ENCODE measurements at places on chromosomes 12 and 14. TPM values are rescaled to one million over a fixed set of nuclear protein-coding genes. Genes with fewer than 3 reads are reported as not detected.

FAM90A1 gene
- total RNA-seq, result 0.33 TPM

SLC5A8 gene
- not detected for total RNA-seq

NKX2-1 gene
- total RNA-seq, result not detected

APAF1 gene
- total RNA-seq, result 17.4 TPM

PIWIL1 gene
- total RNA-seq, result not detected

EAPP gene
- 49.2 TPM for total RNA-seq

TEX22 gene
- 1.4 TPM for total RNA-seq

RNFT2 gene
- total RNA-seq, result 14.7 TPM

DNA sequence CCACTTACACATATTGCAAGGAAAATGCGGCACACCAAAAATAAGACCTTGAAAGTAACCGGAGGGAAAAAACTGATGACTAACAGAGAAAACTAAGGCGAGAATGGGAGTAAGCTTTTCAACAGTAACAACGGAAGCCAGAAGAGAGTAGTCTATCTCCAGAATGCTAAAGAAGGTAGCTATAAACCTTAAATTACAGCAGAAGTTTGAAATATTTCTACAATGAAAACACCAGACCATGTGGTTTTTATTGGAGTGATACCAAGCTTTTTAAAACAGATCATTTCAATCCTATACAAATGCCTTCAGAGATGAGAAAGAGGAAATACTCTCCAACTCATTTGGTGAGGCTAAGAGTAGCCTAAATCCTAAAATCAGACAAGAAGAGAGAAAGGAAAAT, 209.5 kb downstream of the ANO6 start:
- H3K27ac ChIP-seq, result no peak overlapping the region
- no peak for DNase-seq
- H3K27me3 ChIP-seq, result no peaks in the 10 kb centered on the region
- peaks cover 46% of the 10 kb centered on the region for H3K36me3 ChIP-seq

DNA sequence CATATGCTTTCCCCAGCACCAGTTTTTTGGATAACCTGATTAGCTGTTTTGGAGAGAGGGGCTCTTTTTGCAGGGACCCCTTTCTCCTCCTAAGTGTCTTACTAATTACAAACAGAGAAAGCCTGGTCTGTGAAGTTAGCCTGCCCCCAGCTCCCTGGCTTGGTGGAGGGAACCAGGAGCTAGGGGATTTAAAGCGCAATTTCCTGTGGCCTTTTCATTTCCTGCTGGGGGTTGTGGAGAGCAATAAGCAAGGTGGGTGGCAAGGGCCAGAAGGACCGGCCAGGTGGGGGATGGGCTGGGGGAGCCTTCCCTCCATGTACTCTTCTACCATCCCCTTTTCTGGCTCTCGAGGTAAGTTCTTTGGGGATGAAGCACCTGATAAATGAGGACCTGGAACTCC, 4.1 kb upstream of the CISTR start:
- DNase-seq, result no peak
- H3K4me1 ChIP-seq, result peaks cover 11% of the 10 kb centered on the region
- H3K4me3 ChIP-seq, result no peak overlapping the region
- peaks cover 30% of the 10 kb centered on the region for H3K27me3 ChIP-seq
- no peaks in the 10 kb centered on the region for H3K36me3 ChIP-seq

- no peaks in the 10 kb centered on the region for H3K4me1 ChIP-seq
- no peaks in the 10 kb centered on the region for H3K27me3 ChIP-seq
- H3K27ac ChIP-seq, result no peak overlapping the region
- no peak for DNase-seq
Measured at GRCh38 chr12:85825746-85826145, 10.5 kb downstream of the RASSF9 start.

- DNase-seq, result no peak
- H3K27ac ChIP-seq, result no peak overlapping the region
- peaks cover 11% of the 10 kb centered on the region for H3K4me1 ChIP-seq
- H3K36me3 ChIP-seq, result no peaks in the 10 kb centered on the region
- H3K4me3 ChIP-seq, result no peak overlapping the region
- peaks cover 38% of the 10 kb centered on the region for H3K27me3 ChIP-seq
Measured at GRCh38 chr12:62931477-62931876, 3.5 kb downstream of the PPM1H start.

DNA sequence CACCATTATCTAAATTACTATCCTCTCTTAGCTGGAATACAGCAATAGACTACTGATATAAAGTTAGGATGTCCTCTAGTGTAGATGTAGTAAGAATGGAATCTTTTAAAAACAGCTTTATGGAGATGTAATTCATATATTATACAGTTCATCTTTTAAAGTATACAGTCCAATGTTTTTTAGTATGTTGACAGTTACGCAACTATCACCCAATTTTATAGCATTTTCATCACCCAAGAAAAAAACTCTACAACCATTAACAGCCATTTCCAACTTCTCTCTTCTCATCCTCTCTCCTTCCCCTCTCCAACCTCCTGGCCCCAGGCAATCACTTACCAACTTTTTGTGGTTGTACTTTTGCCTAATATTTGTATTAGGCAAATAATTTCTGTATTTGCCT, 22.6 kb downstream of the EPYC start:
- no peak overlapping the region for H3K27ac ChIP-seq
- no peaks in the 10 kb centered on the region for H3K36me3 ChIP-seq
- H3K4me1 ChIP-seq, result no peaks in the 10 kb centered on the region
- no peak for DNase-seq
- H3K4me3 ChIP-seq, result no peak overlapping the region
- H3K27me3 ChIP-seq, result peaks cover 4% of the 10 kb centered on the region

- DNase-seq, result no peak
- H3K36me3 ChIP-seq, result no peaks in the 10 kb centered on the region
- H3K27me3 ChIP-seq, result no peaks in the 10 kb centered on the region
- H3K4me3 ChIP-seq, result no peak overlapping the region
Measured at GRCh38 chr12:46917821-46918220, 92.0 kb upstream of the SLC38A4 start.

GRCh38 chr12:67377021-67377420, 107.9 kb downstream of the CAND1 start:
- DNase-seq, result no peak
- H3K4me3 ChIP-seq, result no peak overlapping the region
- peaks cover 2% of the 10 kb centered on the region for H3K36me3 ChIP-seq
- H3K27ac ChIP-seq, result no peak overlapping the region

- no peaks in the 10 kb centered on the region for H3K4me1 ChIP-seq
- no peak overlapping the region for H3K27ac ChIP-seq
- H3K27me3 ChIP-seq, result no peaks in the 10 kb centered on the region
- no peak for DNase-seq
Measured at GRCh38 chr14:75911883-75912282, 69.9 kb downstream of the TGFB3 start.

DNA sequence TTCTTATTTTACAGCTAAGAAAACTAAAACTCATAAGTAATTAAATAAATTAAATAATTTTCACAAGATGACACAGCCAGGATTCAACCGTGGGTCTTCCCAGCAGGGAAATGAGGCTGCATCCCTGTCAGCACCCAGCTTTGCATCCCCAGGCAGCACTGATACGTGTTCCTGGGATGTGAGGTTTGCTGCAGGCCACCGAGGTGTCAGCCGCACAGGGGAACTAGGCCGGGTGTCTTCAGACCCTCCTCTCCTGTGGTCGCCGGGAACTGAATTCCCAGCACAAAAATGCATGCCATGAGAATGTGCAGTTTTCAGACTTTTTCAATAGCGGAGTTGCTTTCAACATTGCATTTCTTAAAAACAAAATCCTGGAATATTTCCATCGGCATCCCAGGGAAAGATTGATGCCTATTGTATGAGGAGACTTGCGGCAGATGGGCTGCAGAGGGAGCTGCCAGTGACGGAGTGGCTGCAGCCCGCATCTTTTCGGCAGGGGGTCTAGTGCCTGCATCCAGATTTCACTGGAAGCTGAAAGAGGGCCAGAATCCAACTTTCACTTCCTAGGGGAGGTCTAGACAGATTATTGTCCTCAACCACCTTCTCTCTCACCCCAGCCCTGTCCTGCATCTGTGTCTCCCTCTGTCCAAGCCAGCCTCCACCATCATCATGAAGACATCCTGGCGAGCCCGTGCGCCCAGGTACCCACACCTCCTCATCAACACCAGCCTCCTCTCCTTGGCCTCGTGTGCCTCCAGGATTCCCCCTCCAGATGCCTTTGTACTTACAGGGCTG, 12.6 kb downstream of the LRTM2 start:
- DNase-seq, result no peak
- peaks cover 20% of the 10 kb centered on the region for H3K27me3 ChIP-seq
- no peaks in the 10 kb centered on the region for H3K4me1 ChIP-seq
- H3K4me3 ChIP-seq, result no peak overlapping the region
- no peaks in the 10 kb centered on the region for H3K36me3 ChIP-seq

- peak; percentile 69 for DNase-seq
- H3K36me3 ChIP-seq, result no peaks in the 10 kb centered on the region
- no peak overlapping the region for H3K27ac ChIP-seq
- no peaks in the 10 kb centered on the region for H3K27me3 ChIP-seq
Measured at GRCh38 chr12:104790296-104791125, 167.6 kb downstream of the SLC41A2 start.

DNA sequence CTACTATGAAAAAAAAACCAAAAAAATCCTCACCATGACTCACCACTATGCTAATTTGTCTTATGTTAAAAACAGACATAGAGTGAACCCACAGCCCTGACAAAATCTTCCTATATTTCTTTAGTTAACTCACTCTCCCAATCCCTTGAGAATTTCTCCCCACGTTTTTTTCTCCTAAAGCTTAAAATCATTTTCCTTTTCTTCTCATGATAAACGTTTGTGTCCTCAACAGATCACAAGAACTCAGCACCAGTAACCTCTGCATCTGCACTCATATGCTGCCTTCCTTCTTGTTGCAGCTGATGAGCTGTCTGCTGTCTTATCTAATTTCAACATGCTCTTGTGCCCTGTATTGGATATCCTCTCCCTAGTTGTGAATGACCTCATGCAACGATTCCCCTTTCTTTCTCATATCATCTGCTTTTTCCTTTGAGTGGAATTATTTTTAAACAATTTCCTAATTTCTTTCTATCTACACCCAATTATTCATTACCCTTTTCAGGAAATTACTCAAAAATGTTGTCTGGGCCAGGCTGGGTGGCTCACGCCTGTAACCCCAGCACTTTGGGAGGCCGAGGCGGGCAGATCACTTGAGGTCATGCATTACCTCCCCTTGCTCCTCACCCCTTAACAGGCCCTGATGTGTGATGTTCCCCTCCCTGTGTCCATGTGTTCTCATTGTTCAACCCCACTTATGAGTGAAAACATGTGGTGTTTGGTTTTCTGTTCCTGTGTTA, 427.5 kb upstream of the MGAT4C start:
- H3K36me3 ChIP-seq, result no peaks in the 10 kb centered on the region
- no peaks in the 10 kb centered on the region for H3K4me1 ChIP-seq
- H3K4me3 ChIP-seq, result no peak overlapping the region

DNA sequence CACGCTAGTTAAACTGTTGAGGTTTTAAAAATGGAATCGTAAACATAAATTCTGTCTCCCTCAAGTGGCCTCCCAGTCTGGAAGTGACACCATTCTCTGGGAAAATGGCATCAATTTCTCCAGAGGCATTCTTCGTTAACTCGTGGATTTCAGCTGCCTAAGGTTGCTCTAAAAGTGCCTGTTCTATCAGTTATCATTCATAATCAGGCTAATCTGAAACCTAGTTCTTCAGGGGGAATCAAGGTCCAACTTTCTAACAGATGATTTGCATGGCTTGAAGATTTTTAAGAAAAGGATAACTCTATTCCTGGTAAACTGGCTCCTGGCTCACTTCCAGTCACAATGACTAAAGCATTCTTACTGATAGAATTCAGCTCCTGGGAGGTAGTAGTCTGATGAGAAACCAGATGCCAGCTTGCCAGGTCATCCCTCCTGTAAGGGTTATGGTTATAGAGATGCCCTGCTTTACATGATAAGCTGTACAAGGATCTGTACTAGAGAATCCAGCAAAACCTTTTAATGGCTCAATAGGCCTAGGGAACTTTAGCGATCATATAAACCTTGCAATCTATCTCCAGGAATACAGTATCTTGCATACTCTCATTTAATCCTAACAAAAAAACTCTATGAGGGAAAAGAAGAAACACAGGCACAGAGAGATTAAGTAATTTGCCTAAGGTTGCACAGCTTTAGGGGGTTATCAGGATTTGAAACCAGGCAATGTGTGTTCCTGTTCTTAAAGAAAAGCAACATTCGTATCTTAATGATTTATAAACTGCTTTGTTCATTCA, 1.5 kb downstream of the L3HYPDH start:
- H3K4me3 ChIP-seq, result peak overlapping the region; percentile 92
- peak overlapping the region; percentile 73 for H3K27ac ChIP-seq
- DNase-seq, result no peak

DNA sequence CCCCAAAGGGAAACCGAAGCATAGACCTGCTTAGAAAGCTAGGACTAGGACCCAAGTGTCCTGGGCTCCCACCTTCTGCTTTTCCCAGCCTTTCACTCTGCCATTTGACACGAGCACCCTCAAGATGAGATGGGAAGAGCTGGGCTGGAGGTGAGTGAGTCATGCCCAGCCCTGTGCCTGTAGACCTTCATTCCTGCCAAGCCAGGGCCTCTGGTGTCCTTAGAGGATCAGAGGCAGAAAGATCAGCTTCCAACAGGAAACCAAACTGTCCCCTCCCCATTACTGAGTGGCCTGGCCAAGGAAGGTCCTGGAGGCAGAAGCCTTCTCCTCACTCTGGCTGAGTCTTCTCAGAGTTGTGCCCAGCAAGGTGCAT, 3.5 kb downstream of the TMEM63C start:
- H3K36me3 ChIP-seq, result no peaks in the 10 kb centered on the region
- H3K27ac ChIP-seq, result no peak overlapping the region
- H3K27me3 ChIP-seq, result peaks cover 15% of the 10 kb centered on the region
- peaks cover 11% of the 10 kb centered on the region for H3K4me1 ChIP-seq
- H3K4me3 ChIP-seq, result no peak overlapping the region
- DNase-seq, result no peak

- no peak overlapping the region for H3K4me3 ChIP-seq
- H3K4me1 ChIP-seq, result no peaks in the 10 kb centered on the region
- H3K27ac ChIP-seq, result no peak overlapping the region
- H3K36me3 ChIP-seq, result no peaks in the 10 kb centered on the region
Measured at GRCh38 chr12:25996677-25997076, 38.2 kb downstream of the RASSF8 start.

- H3K36me3 ChIP-seq, result no peaks in the 10 kb centered on the region
- H3K27ac ChIP-seq, result no peak overlapping the region
- H3K27me3 ChIP-seq, result no peaks in the 10 kb centered on the region
Measured at GRCh38 chr12:85609778-85610177, 226.4 kb downstream of the RASSF9 start.

GRCh38 chr14:89443042-89443629, 26.1 kb upstream of the FOXN3 start:
- H3K36me3 ChIP-seq, result peaks cover 21% of the 10 kb centered on the region
- no peaks in the 10 kb centered on the region for H3K27me3 ChIP-seq
- DNase-seq, result no peak
- peak overlapping the region; percentile 88 for H3K27ac ChIP-seq

GRCh38 chr12:67069451-67070306, 199.5 kb upstream of the CAND1 start:
- H3K27ac ChIP-seq, result peak overlapping the region; percentile 72
- DNase-seq, result peak; percentile 66
- no peaks in the 10 kb centered on the region for H3K36me3 ChIP-seq
- H3K4me1 ChIP-seq, result peaks cover 18% of the 10 kb centered on the region
- H3K4me3 ChIP-seq, result peak overlapping the region; percentile 80
- peaks cover 33% of the 10 kb centered on the region for H3K27me3 ChIP-seq
